ENCODE measurements at places on chromosomes 7 and 10.

DNA sequence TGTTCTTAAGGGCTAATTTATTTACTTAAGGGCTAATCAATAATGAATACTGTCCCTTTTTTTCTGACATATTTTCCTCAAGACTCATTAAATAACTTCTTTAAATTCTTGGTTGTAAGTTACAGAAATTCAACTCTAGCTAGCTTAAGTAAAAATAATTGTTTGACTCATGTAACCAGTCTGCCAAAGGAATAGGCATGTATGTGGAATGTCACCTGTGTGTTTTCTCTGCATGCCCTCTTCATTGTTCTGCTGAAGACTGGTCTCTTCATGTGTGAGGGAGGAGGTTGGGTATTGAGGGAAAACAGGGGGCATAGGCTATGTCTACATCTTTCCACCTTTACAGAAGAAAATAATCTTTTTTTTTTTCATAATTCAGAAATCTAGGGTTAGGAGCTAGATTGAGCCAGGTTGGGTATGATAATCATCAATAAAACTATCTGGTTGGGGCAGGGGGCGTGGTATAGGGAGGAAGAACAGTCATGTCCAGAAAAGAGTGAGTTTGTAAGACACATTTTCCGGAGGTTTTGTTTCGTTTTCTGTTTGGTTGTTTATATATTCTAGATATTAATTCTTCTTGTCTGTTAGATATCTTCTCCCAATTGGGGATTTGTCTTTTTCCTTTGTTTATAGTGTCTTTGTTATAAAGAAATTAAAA lies 37.9 kb downstream of the EXOC4 start:
- no peak for DNase-seq

DNA sequence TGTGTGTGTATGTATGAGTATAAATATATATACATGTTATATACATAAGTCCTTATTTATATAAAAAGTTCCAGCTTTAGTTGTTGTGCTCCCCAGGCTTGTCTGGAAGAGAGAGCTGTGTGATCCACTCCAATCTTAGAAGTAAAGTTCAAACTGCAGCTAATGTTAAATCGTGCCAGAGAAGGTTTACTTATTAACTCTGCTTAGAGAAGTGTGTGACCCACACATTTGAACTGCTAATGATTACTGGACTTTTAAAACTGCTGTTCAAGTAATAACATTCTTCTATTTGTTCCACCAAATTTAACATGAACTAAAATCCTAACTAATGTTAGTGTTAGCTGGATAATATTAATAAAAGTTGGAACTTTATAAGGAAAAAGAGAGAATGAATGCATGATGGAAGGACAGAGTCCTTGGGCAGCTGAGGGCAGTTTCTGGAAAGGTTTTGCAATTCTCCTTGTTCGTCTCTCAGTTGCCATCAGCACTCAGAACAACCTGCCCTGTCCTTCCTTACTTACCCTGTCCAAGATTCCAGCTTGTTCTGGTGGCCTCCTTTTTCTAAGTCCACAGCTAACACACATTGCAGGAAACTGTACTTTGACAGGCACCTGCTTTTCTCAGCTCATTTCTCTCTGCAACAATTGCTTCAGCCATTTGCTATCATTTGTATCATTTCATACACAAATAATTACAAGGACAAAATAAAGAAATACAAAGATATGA lies 162.6 kb downstream of the FAM107B start:
- DNase-seq, result no peak

- DNase-seq, result no peak
These were observed 231.8 kb downstream of the PTEN start for GRCh38 chr10:88095223-88095721.

DNA sequence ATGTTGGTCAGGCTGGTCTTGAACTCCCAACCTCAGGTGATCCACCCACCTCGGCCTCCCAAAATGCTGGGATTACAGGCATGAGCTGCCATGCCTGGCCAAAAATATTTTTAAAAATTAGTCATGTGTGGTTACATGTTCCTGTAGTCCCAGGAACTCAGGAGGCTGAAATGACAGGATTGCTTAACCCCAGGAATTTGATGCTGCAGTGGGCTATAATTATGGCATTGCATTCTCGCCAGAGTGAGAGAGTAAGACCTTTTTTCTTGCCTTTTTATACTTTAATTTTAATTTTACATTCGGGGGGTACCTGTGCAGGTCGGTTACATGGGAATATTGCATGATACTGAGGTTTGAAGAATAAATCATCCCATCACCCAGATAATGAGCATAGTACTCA lies 86.6 kb upstream of the ZNF92 start:
- DNase-seq, result no peak

All from dorsolateral prefrontal cortex (tissue), 122 donors.